ENCODE measurements at places on chromosomes 1 and 21.

DNA sequence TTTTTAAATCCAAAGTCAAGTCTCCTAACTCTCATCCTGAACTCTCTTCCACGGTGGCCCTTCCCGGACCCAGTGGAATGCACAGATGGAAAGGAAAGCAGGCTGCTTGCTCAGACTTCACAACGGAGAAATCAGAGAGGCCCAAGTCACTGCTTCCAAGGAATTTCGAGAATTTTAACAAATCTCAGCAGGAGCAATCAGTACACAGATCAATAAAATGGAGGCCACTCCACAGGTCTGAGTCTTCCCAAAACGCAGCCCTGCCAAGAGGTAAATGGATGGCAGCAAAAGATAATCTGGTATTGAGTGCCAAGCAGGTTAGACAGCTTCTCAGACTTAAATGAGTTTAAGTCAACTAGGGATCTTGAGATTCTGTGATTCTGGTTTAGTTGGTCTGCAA is 81.1 kb upstream of the TIAM1 start:
- DNase-seq: no peak

- DNase-seq: no peak
Observed at GRCh38 chr1:32485554-32486255, 20.8 kb downstream of the ZBTB8B start.

GRCh38 chr1:92709738-92710137 is 75.2 kb downstream of the EVI5 start:
- DNase-seq: no peak

DNA sequence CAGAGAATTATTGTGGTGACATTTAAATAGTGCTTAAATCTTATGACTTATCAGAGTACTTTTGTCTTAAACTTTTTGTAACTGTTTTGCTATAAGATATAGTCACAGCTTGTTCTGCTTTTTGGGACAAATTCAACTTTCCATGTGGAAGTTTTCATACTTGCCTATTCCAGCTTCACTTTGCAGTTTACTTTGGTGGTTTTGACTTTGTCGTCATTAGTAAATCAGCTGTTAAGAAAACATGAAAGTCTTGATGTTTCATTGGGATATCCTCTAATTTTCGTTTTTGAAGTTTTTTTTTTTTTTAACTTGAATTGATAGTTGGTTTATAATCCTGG is 31.3 kb downstream of the SDCCAG8 start:
- DNase-seq: no peak

DNA sequence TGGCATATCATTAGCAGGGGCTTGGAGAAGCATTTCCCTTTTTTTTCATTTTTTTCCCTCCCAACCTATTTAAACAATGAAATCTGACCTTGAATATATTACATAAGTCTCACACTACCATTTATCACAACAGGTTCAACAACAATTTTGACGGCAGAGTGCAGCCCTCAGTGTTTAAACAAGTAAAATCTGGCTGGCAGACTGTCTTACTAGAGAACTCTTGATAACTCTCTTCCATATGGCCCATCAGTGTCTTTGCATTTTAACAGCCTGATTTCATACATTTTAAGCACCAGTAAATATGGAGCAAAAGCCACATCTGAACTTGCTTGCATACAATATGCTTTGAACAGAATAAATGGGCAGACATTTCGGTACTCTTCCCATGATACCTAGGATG is 213.0 kb downstream of the KCTD3 start:
- no peak for DNase-seq

- peak; percentile 37 for DNase-seq
Observed at GRCh38 chr1:37890378-37891014, 31.1 kb upstream of the MTF1 start.

DNA sequence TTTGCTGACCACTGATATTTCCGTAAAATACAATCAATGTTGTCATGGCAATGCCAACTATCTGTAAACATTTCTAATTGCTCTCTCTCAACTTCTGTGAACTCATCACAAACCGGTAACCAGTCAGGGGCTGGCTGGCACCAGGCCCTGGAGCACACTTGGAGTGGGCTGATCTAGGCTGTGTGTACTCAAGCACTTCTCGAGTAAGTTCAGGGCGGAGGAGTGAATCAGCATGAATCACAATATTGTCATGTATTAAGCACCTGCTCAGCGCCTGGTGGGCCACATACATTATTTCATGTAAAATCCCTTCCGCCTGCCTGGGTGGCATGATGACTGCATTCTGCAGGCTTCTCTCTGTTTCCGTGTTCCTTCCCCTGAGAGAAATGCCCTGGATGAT is 212.4 kb downstream of the FOXD2 start:
- no peak for DNase-seq

GRCh38 chr21:21682172-21682571 is 684.0 kb downstream of the NCAM2 start:
- DNase-seq: no peak

GRCh38 chr1:183595537-183595936 is 5.3 kb upstream of the NCF2 start:
- DNase-seq: no peak

- no peak for DNase-seq
Observed at GRCh38 chr1:45787905-45788304, 15.5 kb upstream of the MAST2 start.

DNA sequence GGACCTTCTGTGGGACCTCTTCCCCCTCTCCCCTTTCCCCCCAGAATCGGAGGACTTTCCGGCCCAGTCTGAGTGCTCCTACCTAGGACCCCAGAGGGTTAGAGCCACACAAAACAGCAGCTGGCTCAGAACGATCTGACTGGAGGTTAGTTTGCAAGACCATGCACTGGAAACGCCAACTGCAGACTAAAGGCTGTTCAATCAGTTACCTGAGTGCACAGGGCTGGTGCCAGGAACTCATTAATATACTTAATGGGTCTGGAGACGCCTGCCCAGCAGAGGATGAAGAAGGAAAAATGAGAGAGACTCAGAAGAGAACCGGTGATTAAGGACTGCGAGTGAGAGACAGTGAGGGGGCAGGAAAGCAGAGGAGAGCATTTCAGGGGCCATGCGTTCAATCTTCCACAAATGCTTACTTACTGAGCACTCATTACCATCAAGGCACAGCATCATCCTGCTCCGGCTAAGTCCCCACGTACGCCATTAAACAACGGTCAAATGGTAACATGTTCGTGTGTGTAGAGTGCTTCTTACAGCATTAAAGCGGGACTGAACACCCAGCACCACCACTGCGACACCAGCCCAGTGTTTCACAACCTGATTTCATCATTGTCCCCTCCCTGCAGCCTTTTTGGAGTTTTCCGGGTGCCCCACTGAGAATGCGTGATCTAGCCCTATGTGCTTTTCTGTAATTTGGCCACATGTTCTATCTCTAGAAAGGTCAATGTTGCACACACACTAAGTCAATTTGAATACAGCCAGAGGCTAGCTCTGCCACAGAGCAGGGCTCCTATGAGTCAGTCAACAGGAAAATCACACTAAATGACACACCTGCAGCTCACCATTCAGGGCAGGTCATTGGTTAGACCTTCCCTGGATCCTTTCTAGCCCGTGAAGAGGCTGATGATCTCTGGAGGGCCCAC is 7.6 kb downstream of the ENO1 start:
- no peak for DNase-seq

DNA sequence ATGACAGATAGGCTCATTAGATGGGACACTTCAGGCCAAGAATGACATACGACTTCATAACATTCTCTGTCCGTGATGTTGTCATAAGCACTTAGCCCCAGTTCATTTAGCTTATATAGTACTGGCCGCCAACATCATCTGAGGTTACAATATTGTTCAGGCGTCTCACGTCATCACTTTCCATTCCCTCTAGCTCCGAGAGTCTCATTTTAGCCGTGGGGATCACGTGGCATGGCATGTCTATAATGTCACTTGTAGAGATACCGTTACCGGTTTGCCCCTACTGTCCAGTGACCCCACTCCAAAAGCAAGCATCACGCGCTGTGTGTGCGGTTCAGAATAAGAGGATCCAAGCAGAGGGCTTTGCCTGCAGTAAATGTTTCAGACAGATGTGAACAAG is 34.6 kb upstream of the HEATR1 start:
- no peak for DNase-seq

DNA sequence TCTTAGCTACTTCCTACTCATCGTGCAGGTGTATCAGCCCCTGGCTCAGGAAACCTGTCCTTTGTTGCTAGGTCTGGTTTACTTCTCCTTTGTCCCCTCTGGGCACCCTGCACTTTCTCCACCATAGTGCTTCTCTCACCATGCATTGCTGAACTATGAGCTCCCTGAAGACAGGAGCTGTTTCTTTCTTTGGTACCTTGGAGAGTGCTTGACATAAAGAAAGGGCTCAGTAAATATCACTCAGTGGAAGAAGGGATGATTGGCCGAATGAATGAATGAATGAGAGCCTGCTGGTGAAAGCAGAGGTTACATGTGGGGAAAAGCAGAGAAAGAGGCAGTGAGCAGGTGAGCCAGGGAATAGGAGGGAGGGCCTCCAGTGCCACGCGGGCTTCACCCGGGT is 9.8 kb upstream of the HMGB4 start:
- DNase-seq: no peak

DNA sequence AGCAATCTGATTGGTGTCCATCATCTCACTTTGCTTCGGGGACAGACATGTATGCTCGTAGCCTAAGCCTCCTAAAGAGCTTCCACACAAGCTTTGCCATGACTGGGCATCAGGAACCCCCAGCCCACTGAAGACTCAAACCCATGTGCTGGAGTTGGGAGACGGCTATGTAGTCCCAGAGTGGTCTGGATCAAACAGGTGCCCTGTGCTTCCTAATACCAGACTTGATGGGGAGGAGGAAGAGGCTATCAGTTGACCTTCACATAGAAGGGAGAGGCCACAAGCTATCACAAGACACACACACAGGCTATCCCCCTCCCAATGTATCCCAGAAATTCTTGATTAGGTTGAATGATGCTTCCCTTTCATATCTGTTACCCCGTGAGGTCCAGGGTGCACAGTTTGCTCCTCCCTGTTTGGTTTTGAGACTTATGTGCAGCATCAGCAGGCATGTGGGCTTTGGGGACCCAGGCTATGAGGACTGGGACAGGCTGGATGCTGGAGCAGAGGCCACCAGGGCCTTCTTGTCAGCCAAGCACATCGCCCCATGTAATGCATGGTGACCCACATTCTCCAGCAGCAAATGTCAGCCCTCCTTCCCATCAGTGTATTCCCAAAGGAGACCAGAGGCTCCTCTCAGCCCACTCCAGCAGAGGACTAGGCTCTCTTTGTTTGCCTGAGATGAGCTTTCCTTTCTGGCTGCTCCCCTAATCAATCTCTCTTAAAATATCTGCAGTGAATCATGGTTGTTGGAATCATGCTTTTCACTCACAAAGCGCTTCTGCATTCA is 159.8 kb downstream of the GRIK3 start:
- no peak for DNase-seq

DNA sequence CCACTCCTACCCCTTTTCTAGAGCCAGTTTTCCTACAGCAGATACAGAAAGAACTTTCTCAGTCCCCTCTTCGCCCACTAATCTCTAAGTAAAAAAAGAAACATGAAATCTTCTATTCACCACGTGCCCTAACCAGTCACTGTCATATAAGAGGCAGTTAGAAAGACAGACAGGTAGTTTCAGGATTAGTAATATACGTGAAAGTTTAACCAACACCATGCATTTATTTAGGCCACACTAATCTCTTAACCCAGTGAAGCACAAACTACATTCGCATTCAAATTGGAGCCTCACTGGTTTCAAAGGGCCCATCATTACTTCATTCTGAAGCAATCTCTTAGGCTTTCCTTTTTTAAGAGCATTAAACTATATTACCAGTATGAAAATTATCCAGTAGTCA is 10.1 kb downstream of the GPATCH2 start:
- no peak for DNase-seq

DNA sequence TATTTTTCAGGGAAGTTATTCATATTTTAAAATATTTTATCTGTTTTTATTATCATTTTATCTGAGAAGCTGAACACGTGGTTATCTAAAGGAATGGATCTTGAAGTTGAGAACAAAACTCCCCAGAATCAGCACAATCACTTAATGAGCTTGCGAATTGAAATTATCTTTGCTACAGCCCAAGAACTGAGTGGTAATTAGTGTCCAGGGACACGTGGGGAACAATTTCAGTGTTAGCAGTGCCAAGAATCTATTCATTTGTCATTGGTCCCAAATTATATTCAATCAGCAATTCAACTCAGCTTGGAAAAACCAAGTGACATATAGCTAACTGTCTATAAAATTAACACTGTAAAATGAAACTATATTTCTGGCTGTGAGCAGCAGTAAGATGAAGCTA is 197.6 kb upstream of the UBE2U start:
- no peak for DNase-seq

DNA sequence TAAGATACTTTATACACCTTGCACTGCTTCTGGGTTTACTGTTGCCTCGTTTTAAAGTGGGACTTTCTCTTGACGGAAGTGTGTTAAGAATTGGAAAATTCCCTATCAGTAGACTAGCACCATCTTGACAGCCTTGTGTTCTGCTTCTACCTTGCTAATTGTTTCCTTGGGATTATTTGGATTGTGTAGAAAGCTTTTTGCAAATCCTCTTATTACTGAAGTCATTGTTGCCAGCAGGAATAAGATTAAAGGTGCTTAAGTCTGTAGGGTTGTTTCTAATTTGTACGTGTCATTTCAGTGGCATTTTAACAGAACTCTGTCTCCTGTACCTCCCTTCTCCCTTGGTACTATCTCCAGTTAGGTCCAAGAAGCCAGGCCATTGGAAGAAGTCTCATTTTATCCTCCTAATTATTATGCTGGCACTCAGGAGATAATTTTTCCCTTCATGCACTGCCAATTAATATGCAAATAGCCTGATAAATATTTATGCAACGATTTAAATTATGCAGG is 107.7 kb downstream of the POU2F1 start:
- no peak for DNase-seq

DNA sequence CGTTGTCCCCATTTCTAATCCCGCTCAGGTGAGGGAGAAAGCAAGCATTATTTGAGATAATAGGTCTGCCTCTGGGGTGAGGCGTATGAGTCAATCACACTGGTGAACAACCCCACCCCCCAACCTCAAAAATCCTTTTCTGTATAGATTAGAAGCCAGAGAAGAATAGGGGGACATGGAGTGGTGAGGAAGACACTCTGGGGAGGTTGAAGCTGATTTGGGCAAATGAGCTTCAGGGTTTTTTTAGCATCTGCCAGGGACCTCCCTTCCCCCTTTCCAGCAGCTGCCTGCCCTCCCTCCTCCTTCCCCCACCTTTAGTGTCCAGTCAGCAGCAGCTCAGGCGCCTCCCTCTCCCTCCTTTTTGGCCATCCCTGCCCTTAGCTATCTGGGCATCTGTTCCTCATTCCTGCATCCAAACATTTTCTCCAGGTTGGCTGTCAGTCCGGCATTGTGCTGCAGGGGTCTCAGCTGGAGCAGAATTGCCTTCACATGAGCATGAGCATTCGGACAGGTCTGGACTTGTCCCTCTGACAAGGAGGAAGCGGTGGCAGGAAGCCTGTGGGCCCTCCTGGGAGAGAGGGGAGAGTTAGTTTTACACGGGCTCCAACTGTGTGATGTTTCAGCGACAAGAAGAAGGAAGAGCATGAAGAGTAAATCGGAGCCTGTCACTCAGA is 30.8 kb upstream of the PTGFRN start:
- DNase-seq: peak; percentile 20

DNA sequence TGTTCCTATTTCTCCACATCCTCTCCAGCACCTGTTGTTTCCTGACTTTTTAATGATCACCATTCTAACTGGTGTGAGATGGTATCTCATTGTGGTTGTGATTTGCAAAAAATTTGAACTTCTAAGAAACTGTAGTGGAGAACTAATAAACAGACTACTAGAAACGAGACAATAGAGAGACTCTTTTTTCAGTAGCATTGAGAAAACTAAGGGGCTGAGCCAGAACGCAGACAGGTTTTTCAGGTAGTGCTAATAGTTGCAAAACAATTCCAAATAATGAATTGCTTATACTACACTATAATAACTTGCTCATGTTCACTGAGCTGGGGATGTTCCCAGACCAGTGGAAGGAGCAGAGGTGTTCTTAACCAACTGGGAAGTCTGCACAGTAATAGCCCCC is 98.8 kb upstream of the DPH5 start:
- no peak for DNase-seq

All from CD4-positive, alpha-beta T cell treated with Interleukin-6 at 100 ng/mL for 8 hours (primary cell).